Activated CD4-positive, alpha-beta T cell treated with anti-CD3 and anti-CD28 coated beads for 24 hours (primary cell): ENCODE measurements at places on chromosomes 1 and 21.

DNA sequence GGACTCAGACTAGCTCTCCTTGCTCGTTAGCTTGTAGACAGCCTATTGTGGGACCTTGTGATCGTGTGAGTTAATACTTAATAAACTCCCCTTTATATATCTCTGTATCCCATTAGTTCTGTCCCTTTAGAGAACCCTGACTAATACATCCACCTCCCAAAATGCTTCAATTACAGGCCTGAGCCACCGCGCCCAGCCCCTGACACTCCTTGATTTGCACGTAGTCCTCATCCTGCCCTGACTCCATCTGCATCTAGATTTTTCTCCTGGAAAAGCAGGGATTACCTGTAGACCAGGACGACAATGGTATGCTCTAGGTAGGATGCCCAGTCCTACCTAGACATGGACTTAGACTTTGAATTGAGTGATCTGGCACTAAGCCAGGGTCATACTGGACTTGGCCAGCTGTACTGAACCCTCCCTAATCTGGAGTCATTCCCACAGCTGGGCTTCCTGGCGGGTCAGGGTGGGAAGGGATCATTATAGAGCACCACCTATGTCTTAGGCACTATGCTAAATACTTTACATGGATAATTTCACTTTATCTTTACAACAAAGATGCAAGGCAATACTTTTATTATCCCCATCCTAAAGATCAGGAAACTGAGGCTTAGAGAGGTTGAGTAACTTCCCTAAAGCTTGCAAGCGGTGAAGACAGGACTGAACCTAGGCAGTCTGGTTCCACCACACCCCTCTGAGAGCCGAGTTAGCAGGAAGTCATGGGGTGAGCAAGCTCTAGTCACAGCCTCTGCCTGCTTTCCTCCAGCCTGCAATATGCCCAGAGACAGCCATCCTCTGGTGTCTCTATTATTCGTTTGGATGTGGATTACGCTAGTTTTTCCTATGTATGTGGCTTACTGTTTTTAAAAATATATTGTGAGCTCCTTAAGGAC, 89.4 kb downstream of the DTL start:
- no peak for DNase-seq

DNA sequence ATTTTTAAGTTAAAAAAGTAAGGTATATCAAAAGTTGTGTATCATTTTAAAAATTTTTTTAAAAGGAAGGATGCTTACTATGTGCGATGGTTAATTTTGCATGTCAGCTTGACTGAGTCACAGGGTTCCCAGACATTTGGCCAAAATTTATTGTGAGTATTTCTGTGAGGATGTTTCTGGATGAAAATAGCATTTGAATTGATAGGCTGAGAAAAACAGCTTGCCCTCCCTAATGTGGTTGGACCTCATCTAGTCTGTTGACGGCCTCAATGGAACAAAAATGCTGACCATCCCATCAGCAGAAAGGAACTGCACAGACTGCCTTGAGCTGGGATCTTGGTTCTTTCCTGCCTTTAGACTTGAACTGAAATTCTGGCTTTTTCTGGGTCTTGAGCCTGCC, 724.5 kb downstream of the NCAM2 start:
- DNase-seq: no peak

GRCh38 chr1:35885961-35886558, 3.1 kb downstream of the AGO1 start:
- DNase-seq: no peak

GRCh38 chr1:205229916-205230700, 2.4 kb downstream of the TMCC2 start:
- no peak for DNase-seq

DNA sequence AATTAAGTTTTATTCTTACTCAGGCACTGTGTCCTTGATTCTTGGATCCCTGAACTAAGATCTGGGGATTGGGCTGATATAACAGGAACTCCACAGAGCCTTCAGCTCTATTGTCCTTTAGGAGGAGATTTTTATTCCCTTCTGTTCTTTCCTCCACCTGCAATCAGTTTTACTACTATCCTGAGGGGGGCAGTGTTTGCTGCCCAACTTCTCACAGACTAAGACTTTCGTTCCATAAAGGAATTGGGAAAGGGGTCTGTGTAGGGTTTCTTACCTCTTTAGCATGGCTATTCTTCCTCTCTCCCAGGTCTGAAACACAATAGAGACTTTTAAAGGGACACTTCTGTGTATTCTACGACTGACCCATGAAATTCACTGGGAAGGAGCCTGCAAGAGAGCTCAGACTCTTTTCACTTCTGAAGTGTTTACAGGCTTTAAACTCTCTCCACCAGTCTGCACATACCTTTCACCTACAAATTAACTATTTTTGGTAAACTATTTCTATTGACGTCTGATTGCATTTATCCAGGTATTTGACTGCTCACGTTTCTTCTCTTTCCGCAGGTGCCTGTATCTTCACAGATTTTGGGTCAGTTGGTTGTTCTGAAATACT, 103.3 kb upstream of the DEPDC1 start:
- DNase-seq: no peak

GRCh38 chr1:44985747-44986359, 542 bp downstream of the EIF2B3 start:
- no peak for DNase-seq

DNA sequence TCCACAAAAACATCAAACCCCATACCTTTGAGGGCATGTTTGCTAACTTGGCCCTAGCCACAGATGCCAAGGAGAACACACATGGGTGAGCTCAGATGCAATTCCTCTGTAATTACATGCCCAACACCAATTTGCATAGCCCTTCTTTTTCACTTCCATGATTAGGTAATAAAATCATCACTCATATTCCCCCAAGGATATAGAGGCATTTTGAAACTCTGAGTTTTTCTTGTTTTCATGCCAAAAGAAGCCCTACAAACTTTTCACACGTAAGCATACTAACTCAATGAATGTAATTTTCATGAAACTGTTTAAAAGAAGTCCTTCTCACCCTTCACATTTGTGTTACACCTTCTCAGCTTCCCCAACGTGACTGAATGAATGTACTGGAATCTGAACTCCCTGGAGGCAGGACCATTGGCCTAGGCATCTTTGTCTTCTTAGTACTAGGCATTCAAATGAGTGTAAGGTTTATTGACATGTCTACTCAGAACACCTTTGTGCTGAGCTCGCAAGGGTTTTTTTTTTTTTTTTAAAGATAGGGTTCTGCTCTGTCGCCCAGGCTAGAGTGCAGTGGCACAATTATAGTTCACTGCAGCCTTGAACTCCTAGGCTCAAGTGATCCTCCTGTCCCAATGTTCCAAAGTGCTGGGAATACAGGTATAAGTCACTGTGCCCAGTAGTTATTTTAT, 31.0 kb downstream of the FBXO42 start:
- no peak for DNase-seq

GRCh38 chr1:52880206-52880605, 37.6 kb downstream of the ZYG11A start:
- no peak for DNase-seq

GRCh38 chr1:184210862-184211261, 159.3 kb downstream of the TSEN15 start:
- DNase-seq: no peak

- DNase-seq: peak; percentile 17
Measured at GRCh38 chr1:231590453-231591198, 36.0 kb upstream of the DISC1 start.

DNA sequence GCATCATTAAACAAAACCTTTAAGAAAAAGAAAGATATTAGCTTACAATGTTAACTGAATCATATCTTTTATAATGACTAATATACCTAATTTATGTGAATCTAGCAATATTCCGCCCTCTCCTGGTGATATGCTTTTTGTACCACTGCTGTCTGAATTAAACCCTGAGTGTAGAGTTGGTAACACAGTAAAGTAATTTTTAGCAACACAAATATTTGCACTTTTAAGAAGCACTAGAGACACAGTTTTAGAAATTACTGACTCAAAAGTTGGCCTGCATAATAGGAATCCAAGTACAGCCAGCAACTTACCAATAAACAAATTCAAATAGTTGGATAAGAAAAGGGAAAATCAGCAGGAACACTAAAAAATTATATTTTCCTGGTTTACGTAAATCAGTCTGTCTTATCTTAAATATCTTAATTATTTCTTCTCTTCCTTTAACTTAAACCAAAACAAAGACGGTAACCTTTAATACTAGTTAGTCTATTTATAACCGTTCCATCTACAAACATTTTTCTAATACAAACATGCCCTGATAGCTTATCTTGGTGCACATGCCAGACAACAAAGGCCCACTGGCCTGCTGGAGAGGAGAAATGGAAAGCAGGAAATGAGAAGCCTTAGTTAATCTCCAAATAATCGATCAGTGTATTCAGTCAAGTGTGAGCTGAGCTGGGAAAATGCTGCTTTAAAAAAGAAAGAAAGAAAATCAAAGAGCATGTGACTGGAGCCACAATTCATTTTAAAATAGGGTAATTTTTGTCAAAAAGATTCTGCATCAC, 246.0 kb downstream of the RERE start:
- no peak for DNase-seq

DNA sequence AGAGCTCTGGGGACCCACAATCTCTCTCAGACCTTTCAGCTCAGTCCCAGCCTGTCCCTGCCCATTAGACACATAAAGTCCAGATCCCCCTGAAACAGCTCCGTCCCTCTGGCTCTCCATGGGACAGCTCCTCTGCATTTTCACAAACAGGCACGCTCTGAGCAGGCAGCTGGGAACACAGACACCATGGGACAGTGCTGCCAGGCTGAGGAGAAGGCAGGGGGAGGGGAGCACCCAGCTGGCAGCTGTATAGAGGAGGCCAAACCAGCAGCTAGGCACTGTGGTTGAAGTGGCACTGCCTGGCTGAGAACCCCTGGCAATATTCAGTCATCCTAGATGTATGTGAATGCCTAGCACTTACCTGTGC, 2.0 kb downstream of the TMEM63A start:
- DNase-seq: no peak

DNA sequence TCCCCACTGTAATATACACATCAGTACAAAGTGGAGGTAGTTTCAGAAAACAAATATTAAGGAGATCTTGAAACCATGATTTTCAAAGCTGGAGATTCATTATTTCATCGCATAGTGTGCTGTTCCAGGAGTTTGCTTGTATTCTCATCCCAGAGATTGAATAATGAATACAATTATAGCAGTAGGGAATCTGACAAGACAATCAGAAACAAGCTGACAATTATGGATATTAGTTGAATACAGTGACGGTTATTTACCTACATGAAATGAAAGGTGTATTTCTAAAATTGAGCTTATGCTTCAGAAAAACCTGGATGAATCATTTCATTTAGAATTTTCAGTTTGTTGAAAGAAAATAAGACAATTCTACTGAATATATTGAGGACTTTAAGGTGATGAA, 2119.0 kb downstream of the MRPL39 start:
- DNase-seq: no peak

- DNase-seq: no peak
Measured at GRCh38 chr21:38511198-38511597, 12.9 kb upstream of the ERG start.

GRCh38 chr1:99956755-99957154, 13.0 kb upstream of the SLC35A3 start:
- no peak for DNase-seq

- DNase-seq: no peak
Measured at GRCh38 chr1:105872817-105873216, 1183.7 kb upstream of the PRMT6 start.

GRCh38 chr1:198677871-198678270, 39.0 kb downstream of the PTPRC start:
- DNase-seq: no peak

DNA sequence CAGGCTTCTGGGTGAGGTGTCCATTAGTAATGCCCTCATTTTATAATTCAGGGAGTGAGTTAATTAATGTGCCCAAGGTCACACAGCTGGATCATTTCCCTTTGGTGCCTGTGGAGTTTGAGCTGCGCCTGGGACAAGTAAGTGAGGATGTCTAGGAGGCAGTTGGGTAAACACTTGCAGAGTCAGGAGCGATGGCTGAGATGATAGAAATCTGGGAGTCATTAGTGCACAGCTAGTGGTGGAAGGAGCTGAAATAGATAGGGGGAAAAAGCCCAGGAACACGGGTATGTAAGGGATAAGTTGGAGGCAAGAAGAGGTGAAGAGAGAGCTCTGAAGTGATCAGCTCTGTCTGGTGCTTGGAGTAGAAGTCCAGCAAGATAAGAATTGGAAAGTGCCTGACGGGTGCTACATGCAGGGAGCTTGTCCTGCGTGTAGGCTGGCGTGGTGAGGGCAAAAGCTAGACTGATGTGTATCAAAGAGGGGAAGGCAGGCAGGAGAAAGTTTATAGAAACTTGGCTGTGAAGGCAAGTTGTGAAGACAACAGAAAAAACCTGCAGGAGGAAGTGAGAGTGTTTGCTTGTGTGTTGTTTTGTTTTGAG, 1.7 kb upstream of the SCAF4 start:
- DNase-seq: no peak

DNA sequence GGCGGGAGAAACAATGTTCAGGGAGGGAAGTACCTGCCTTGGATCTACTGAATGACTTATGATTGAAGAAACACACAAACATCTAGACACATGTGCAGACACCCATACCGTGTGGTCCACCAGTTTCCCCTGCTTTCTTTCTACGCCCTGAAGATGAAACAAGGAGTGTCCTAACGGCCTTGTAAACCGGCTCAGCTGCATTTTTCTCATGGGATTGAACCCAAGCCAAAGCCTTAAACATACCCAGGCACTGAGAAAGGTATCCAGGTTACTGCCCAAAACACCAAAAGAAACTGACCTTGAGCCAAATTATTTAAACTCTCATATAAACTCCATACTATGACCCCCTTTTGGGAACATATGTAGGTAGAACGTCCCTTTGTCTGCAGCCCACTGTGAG, 630.0 kb upstream of the RGS18 start:
- no peak for DNase-seq

GRCh38 chr1:37430103-37430985, 44.0 kb upstream of the ZC3H12A start:
- no peak for DNase-seq

GRCh38 chr1:236657398-236657797, 28.9 kb upstream of the ACTN2 start:
- no peak for DNase-seq

- DNase-seq: no peak
Measured at GRCh38 chr1:6106977-6107376, 61.3 kb downstream of the KCNAB2 start.

DNA sequence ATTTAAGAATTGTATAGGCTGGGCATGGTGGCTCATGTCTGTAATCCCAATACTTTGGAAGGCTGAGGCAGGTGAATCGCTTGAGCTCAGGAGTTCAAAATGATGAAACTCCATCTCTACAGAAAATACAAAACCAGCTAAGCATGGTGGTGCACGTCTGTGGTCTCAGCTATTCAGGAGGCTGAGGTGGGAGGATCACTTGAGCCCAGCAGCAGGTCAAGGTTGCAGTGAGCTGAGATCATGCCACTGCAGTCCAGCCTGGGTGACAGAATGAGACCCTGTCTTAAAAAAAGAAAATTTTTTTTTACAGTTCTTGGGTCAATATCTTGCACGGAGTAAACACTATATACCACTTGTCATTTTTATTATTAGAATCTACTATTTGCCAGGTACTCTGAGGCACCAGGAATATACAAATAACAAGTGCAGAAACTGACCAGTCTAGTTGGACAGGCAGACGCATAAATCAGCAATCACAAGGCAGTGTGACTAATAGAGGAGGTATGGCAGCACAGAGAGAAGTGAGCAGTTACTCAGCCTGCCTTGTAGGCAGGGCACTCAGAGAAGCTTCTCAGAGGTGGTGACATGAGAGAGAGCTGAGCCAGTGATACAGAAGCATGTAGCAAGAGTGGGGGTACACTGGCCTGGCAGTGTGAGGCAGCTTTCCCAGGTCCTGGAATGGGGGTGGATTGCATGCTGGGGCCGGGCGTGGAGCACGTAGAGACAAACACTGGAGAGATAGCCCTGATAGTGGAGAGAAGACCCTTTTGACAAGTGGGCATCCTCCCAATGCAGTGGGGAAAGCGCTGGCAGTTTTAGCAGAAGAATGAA, 8.0 kb downstream of the PHLDA3 start:
- no peak for DNase-seq

GRCh38 chr1:243623841-243624240, 226.2 kb downstream of the AKT3 start:
- no peak for DNase-seq
